ENCODE measurements at places on chromosomes 5 and 9.

GRCh38 chr5:67003685-67003934 is 193.0 kb downstream of the CD180 start:
- no peak for DNase-seq

- peak; percentile 3 for DNase-seq
Observed at GRCh38 chr5:170120576-170120975, 14.9 kb downstream of the FOXI1 start.

- DNase-seq: peak; percentile 90
Observed at GRCh38 chr5:56142614-56143372, 90.3 kb downstream of the ANKRD55 start.

GRCh38 chr9:125767349-125767748 is 20.2 kb downstream of the PBX3 start:
- DNase-seq: no peak

DNA sequence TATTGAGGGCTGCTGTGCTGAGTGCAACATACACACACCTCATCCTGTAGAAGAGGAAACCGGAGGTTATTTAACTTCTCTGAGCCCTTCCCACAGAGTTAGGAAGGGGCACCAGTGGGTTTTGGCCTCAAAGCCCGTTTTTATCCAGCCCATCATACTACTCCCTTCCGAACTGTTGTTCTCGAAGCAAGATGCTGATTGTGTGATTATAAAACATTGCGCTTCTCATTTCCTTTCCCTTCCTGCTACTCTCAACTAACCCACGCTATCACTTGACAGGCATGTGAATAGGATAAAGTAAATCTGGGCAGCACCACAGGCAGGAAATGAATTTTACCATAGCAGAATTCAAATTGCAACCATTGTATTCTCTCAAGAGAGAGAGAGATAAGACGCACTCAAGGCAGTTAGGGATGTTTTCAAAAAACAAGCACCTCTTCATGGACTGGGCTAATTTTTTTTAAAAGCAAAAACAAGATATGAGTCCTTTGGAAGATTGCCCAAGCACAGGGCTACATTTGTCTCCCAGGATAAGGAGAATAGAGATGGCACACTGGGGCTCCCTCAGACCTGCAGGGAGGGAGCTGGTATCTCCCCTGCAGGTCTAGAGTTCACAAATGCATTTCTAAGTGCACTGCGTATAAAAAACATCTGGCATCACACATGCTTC is 52.6 kb downstream of the GNA14 start:
- DNase-seq: no peak

GRCh38 chr5:116771466-116772151 is 197.0 kb upstream of the SEMA6A start:
- DNase-seq: no peak

- no peak for DNase-seq
Observed at GRCh38 chr5:123665822-123666371, 153.9 kb downstream of the CSNK1G3 start.

GRCh38 chr9:133811471-133811870 is 73.3 kb upstream of the SARDH start:
- DNase-seq: no peak

- no peak for DNase-seq
Observed at GRCh38 chr5:118303296-118303695, 685.1 kb downstream of the DTWD2 start.

- no peak for DNase-seq
Observed at GRCh38 chr9:124844291-124844690, 9.0 kb upstream of the WDR38 start.

- no peak for DNase-seq
Observed at GRCh38 chr5:174191850-174192655, 146.5 kb downstream of the NSG2 start.

Measured in renal cortical epithelial cell (primary cell).